CMK (cell line): ENCODE measurements at places on chromosomes 16 and 17.
A peak's percentile ranks its signal among the peaks of the same experiment; 100 is the strongest.

DNA sequence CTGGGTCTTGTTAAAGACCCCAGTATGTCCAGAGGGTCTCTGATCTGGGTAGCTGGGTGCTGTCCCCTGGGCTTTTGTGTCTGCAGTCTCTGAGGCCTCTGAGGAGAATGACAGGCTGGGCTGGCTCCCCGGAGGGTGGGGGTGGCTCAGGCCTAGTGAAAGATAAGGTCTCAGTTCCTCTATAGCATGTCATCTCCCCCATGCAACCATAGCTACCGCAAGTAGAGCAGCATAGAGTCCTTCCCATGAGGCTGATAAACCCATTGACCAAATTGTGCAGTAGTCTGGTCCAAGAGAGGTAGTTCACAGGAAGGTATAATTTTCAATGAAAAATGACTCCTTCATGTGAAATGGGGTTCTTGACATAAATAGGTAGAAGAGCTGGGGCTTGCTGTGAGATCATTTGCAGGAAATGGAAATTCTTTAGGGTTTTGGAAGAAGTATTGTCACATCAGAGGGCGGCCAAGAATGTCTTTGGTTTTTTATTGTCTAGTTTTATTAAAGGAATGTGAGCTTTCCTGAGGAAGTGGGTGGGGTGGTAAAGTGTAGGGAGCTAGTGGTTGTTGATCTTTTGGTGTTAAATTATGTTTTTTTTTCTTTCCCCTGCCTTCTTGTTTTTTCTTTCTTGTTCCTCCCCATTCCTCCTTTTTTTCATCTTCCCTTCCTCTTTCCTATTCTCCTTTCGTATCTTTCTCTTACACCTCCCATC, 21.0 kb downstream of the SLC7A6OS start:
- peak; percentile 52 for DNase-seq

GRCh38 chr17:10814075-10814474, 10.2 kb upstream of the TMEM238L start:
- no peak for DNase-seq

- no peak for DNase-seq
These were observed 16.3 kb downstream of the CARHSP1 start for GRCh38 chr16:8852534-8852933.

GRCh38 chr16:17768257-17768656, 297.5 kb upstream of the XYLT1 start:
- no peak for DNase-seq

DNA sequence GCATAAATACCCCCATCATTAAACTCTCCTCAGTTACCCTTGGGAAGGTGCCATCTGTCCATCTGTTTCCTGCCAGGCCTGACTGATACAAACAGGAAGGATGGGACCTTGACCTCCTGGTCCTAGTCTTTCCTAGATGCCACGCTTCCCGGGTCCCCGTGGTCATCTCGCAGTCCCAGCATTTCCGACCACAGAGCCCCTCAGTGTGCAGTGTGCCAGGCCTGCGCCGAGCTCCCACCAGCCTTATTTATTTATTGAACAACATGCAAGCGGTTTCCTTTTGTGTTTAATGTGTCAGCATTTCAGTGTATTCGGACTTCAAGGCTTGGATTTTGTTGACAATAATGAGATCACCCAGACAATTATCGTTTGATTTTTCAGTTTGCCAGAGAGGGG, 45.6 kb upstream of the NKD1 start:
- DNase-seq, result peak; percentile 42

- no peak for DNase-seq
These were observed 40.4 kb downstream of the NXPH3 start for GRCh38 chr17:49616086-49616485.

DNA sequence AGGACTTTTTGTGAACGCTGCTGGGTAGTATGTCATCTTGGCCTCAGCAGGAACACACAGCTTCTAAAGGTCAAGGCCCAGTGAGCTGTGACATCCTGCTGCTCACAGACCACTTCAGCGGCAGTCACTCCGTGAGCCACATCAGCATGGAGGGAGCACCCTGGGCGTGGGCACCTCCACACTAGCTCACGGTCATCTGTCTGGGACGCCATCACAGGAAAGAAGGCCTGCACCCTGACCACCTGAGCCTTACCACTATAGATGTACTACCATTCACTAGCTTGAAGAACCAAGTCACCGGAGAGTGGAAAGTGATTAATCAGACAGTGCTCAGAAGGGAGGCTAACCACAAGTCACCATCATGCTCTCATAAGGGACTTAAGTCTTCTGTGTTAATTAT, 3.3 kb downstream of the AXIN1 start:
- no peak for DNase-seq

DNA sequence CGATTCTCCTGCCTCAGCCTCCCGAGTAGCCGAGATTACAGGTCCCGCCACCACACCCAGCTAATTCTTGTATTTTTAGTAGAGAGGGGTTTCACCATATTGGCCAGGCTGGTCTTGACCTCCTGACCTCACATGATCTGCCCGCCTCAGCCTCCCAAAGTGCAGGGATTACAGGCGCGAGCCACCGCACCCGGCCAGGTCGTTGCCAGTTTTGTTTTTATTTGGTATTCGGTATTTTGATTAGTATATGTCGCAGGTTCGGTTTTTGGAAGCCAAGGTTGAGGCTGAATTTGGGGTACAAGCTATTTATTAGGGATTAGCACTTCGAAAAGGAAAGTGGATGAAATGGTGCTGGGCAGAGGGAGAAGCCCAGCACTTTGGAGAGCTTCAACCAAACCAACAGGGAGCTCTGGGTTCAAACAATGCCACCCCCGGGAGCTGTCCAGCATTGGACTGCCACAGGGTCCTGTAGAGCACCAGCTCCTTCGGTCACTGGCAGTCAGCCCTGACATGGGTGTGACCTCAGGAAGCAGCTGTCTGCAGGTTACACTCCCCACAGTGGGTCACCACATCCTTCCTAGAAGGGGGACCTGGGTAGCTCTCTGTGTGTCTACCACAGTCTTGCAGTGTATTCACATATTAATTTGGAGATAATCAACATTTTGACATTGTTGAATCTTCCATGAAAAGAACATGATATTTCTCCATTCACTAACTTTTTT, 1.5 kb upstream of the CLEC10A start:
- peak; percentile 24 for DNase-seq

DNA sequence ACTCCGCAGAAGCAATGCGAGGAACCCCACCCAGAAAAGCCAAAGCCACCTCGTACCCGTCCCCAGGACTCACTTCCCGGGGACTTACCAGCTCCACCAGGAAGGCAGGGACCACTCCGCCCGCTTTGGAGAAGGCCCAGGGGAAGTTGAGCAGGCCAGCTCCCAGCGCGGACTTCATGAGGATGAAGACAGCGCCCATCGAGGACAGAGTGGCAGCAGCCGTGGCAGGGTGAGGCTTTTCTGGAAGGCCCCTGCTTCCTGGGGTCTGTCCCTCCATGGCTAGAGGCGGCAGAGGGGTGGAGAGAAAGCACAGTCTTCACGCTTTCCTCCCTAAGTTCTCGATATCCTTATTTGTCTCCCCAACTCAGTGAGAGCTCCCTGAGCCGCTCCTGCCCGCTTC, 714 bp downstream of the SLC38A8 start:
- DNase-seq, result no peak

DNA sequence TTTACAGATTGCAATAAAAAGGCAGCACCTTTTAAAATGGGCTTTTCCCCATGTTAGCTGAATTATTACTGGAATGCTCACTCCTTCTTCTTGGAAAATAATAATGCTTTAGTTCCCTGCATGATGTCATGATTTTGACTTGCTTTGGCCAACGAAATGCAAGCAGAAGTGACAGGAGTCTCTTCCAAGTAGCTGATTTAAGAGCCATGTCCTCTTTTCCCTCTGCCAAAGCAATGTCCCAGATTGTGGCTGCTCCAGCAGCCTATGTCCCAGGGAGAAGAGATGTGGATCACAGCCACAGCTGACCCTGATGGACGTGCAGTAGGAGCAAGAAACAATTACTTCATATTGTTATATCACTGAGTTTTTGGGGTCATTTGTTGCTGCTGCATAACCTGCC, 246.6 kb downstream of the HAPSTR1 start:
- DNase-seq, result no peak
